NCI-H1105 (cell line): ENCODE measurements at places on chromosomes 12 and 14.

DNA sequence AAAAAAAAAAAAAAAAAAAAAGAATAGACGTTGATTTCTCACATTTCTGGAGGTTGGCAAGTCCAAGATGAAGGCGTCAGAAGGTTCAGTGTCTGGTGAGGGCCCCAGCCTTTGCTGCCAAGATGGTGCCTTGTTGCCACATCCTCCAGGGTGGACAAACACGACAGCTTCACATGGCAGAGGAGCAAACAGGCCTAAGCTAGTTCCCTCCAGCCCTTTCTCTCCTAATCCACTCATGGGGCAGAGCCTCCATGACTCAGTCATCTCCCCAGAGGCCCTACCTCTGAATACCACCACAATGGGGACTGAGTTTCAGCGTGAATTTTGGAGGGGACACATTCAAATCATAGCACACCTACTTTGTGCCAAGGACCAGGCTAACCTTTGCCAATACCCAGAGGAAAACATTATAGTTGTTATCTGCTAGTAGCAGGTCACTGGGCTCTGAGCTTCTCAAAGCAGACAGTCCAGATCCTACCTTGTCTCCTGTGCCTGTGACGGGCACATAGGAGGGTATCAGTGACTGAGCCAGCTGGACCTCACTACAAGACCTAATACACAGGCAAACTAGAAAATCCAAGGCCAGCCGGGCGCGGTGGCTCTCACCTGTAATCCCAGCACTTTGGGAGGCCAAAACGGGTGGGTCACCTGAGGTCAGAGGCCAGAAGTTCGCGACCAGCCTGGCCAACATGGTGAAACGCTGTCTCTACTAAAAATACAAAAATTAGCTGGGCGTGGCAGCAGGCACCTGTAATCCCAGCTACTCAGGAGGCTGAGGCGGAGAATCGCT lies 10.5 kb upstream of the BCL11B start:
- DNase-seq, result no peak

DNA sequence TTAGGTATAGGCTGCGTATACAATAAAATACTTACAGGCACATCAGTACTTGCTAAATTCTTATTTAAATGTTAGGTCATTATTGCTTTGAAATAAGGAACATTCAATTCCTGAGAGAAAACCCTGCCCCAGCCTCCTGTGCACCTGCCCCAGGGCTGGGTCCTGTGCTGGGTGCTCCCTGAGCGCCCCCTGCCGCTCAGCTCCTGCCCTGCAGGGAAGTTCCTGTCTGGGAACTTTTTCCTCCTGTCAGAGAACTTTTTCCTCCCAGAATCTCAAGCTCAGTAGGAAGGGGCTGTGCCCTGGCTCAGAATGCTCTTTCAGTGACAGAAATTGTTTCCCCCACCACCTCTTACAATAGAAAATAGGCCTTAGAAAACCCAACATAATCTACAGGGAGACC lies 751.1 kb downstream of the TMEM121 start:
- DNase-seq, result no peak

DNA sequence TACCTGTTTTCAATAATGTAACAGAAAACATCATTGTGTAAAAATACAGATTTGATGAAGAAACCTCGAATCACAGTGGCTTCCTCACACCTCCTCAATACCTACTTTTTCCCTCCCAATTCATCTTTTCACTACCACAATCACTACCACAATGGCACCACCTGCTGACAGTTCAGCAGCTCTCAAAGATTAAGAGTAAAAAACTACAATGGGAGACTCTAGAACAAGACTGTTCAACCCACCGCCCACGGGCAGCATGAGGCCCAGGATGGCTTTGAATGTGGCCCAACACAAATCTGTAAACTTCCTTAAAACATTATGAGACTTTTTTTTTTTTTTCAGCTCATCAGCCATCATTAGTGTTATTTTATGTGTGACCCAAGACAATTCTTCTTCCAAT lies 15.2 kb downstream of the MED6 start:
- no peak for DNase-seq

DNA sequence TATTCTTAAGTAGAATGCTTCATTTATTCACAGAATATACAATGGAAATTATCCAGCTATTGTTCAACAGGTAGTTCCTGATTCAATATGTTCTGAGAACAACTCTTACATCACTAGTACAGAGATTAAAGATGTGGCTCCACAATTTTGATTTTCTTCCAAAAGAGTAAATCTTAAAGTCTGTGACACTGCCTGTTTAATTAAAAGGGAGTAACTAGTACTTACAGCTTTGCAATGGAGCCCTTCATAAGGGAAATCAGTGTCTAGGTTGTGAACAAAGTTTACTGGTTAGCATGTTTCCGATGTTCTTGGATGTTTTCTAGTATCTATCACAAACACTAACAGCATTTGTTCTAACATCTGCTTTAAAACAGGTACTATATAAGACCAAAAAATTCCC lies 30.8 kb downstream of the MIA2 start:
- DNase-seq, result no peak

DNA sequence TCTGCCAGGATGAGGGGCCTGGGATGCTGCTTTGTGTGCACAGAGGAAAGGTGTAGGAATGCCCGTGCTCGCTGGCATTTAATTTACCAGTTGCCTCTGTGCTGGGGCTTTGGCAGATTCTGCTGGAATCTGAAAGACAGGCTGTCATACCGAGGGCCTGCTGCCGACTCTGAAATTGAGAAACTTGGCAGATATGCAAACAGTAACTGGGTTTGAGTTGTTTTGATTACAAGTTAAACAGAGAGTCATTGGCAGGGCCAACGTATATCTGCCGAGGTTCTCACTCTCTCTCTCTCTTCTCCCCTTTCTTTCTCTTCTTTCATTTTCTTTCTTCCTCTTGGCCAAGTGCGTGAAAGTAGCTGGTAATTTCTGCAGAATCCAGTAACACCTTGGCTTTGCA lies 618.7 kb downstream of the VRK1 start:
- DNase-seq, result no peak

DNA sequence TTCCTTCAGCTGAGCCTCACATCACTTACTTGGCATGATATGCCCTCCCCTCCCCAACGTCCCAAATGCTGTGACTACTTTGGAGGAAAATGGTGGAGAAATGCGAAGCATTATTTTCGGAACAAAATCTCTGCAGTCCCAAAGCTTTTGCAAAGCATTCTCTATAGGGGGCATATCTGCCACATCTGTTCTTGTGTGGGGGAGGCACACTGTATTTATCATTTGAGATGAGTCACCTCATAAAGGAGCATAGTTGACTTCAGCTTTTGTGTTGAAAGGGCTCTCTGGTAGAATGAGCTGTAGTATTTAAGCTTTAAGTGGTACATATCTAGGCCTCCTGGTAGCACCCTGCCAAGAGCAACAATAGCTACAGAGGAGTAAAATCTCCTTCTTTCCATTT lies 447.5 kb downstream of the ADAMTS20 start:
- DNase-seq, result no peak

DNA sequence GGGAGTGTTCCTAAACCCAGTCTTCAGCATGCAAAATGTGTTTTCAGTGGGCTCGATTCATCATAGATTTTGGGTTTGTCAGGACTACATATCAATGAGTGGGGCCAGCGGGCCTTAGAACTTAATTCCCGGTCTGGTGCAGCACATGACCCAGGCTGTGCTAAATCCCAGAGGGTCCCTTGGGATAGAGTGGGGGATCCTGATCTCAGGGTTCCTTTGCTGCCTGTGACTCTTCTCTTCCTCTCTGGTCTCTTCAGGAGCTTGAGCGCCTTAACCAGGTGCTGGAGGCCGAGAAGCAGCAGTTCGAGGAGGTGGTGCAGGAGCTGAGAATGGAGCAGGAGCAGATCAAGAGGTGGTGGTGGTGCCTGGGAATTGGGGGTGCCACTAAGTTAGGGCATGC lies 37.5 kb downstream of the PLEKHD1 start:
- DNase-seq, result no peak

DNA sequence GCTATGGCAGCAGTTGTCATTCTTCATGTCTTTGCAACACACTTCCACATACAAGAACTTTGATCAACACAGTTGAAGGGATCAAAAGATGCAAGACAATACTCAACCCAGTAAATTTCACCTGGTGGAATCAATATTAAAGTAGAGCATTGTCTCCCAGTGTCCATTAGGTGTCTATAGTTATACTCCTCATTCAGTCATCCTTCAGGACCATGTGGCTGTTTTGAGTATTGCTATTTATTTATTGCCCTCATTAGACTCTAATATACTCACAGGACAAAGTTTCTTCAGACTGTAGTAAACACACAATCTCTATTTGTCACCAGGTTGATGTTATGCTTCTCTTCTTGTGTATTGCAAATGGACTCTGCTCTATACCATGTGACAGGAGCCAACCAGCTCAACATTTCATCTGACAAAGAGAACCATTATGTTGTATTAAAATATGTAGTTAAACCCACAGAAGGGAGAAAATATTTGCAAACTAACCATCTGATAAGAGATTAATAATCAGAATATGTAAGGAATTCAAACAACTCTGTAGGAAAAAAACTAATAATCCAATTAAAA lies 146.6 kb downstream of the TGFB3 start:
- no peak for DNase-seq

DNA sequence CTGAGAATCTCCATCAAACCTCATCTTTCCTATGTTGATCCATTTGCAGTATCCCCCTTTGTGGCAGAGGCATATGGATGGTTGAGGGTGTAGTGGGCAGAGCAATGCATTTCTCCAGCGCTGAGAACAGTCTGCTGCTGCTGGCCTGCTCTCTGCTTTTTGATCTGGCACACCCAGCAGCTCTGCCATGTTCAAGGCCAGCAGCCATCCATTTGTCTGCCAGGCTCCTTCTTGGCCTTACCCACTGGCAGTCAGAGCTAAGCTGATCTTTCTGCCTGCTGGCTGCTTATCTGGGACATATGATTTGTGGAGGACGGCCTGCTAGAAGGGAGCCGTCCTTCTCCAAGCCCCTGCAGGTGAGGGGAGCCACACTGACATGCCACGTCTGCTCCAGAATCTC lies 17.0 kb downstream of the NPC2 start:
- DNase-seq, result no peak

DNA sequence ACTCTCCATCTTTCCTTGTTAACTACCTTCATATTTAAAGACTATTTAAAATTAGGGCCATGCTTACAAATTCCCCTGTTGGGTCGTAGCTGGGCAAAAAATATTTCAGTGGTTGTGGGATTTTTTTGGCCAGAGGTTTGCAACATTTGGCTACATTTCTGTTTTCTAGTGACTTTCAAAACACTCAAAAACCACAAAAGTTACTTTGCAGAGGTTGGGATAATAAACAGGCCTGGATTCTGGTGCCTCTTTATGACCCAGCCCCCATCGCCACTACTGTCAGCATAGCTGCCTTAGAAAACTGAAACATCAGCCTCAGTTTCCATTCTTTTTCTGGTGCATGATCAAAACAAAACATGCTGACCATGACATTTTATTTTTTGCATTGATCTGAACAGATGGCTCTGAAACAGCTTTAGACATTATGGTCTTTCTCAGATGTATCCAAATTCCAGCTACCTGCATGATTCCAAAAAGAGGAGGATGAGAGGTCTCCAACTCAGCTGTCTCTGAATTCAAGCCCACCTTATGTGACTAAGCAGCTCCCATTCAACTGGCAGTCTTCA lies 5.2 kb downstream of the DPF3 start:
- no peak for DNase-seq

GRCh38 chr12:118119449-118119879 lies 15.7 kb upstream of the VSIG10 start:
- DNase-seq, result no peak

GRCh38 chr14:80455031-80455430 lies 243.7 kb upstream of the DIO2 start:
- DNase-seq, result no peak

DNA sequence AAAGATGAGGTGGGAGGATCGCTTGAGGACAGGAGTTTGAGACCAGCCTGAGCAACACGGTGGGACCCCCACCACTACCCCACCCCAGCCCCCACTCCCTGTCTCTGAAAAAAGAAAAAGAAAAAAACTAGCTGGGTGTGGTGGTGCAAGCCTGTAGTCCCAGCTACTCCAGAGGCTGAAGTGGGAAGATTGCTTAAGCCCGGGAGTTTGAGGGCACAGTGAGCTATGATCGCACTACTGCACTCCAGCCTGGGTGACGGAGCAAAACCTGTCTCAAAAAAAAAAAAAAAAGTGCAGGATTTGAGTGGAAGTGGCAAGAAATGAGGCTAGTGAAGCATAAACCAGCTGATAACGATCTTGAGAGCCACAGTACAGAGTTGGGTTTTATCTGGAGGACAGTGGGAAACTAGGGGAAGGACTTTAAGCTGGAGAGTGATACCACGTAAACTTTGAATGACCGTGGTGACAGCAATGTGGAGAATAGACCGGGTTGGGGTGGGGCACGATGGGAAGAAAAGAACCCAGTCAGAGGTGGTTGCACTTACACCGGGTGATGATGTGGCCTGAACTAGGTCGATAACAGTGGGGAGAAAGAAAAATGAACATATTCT lies 85.3 kb downstream of the TMEM260 start:
- DNase-seq, result no peak

DNA sequence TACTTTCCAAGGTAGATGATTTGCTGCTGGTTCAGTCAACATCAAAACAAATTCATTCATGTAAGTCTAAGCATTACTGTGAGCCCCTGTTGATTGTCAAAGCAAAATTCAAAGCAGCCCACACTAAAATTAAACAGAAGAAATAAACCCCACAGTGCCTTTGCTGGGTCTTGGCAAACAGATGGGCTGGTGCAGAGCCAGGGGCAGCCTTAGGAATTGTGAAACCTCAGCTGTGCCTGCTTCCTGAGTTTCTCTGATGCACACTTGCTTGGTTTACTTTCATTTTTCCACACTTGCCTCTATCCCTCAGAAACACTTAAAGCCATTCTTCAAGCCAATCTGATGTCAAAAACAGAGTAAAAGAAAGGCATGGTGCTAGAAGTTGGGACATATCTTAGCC lies 6.6 kb upstream of the PLEKHG7 start:
- DNase-seq, result no peak

GRCh38 chr12:75759842-75760572 lies 248.6 kb upstream of the KRR1 start:
- DNase-seq, result no peak

DNA sequence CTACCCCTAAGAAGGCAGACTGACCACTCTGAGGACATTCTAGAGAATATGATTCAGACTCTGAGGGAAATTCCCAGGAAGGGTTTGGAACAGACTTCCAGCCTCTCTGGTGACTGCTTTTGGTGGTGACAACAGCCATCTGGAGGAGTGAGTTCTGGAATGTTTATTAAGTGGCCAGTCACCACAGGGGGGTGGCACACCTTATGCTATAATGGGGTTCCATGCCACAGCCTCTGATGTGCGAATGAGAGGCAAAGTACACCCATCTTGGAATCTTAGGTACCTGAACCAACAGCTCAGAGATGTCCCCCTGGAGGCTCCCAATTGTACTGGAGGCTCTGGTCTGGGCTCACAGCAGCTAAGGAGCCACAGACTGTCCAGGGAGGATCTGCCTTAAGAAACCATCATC lies 9.5 kb upstream of the TINF2 start:
- DNase-seq, result no peak

GRCh38 chr14:25411781-25412757 lies 362.1 kb upstream of the STXBP6 start:
- peak; percentile 40 for DNase-seq
